ENCODE measurements at places on chromosomes 3 and 15. TPM values are rescaled to one million over a fixed set of nuclear protein-coding genes. Genes with fewer than 3 reads are reported as not detected.

Gene CHCHD4
- total RNA-seq: 18.4 TPM

Gene SNX22
- 1.0 TPM for total RNA-seq

Gene GOLGA6B
- total RNA-seq: not detected

GRCh38 chr3:37753428-37753827 is 108.3 kb upstream of the CTDSPL start:
- no peak for DNase-seq

- DNase-seq: no peak
Measured at GRCh38 chr3:187942658-187943241, 197.5 kb upstream of the BCL6 start.

DNA sequence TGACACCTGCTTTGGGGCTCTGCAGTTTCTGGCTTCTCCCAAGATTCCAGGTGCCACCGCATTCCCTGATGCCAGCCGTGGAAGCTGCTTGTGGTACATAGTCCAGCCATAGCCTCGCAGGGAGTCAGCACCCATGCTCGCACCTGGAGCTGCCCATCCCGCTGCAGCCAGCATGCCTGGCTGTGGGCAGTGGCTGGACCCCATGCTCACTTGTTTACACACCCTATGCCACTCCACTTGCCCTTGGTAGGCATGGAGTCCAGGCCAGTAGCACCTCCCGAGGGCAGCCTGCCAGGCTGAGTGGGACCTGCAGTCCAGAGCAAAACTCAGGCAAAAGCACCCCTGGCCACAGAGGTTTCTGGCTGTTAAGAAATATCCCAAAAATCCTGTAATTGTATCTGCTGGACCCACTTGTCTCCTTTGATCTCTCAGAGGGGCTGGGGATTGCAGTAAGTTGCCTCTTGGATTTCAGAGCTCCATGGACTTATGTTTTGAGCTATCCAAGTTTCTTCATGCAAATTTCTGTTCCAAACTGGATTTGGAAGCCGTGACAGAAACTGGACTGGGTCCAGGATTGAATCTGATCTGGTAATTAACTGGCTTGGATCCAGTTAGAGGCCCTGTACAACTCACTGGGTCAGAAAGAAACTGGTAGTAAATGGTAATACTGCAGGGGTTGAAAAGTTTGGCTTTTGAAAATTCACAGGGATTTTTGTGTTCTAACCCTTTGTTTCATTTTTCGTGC is 149.3 kb downstream of the FMN1 start:
- DNase-seq: no peak

DNA sequence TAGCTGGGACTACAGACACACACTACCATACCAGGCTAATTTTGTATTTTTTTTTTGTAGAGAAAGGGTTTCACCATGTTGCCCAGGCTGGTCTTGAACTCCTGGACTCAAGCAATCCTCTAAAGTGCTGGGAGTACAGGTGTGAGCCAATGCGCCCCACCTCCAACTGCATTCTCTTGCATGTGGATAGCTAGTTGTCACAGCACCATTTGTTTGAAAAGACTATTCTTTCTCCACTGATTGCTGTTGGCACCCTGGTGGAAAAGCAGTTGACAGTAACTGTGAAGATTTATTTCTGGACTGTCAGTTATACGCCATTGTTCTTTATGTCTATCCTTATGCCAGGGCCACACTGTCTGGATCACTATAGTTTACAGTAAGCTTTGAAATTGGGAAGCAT is 303.9 kb downstream of the ADAMTS17 start:
- DNase-seq: no peak

GRCh38 chr3:17181413-17181907 is 296.7 kb downstream of the PLCL2 start:
- no peak for DNase-seq

DNA sequence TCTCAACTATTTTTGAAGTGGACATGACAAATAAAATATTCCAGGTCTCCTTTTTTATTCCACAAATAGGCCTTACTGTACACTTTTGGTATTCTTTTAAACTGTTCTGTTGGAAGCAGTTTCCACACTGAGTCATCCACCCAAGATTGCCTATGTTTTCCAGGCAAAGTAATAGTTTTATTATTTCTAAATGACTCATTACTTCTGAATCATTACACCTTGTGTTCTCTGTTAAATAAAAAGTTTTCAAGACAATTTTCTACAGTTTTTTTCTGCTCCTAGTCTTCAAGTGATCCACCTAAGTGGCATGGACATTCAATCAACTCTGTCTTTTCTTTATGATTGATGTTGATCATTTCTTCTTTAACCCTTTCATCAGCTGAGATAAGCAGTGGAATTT is 26.5 kb downstream of the PPP2R3A start:
- DNase-seq: peak; percentile 73

- no peak for DNase-seq
Measured at GRCh38 chr15:70514251-70514650, 249.1 kb downstream of the UACA start.

DNA sequence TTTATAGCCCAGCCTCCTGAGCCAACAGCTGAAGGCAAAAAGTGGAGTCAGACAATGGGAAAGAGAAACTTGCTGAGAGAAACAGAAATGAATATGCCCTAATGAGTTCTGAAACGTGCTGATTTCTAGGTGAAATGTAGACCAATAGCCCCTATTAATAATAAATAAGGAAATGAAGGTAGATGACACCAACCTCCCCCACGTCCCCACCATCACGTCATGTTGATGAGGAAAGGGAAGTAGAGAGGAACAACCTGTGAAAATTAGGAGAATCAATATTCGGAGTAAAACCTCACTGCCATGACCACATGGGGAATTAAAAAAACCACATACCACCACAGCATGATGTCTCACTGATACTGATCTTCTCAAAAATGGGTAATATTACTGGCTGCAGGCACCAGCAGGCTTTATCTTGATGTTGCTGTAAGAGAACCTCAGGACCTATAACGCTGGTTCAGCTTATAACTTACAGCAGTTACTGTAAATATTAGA is 64.0 kb downstream of the KAT2B start:
- no peak for DNase-seq

DNA sequence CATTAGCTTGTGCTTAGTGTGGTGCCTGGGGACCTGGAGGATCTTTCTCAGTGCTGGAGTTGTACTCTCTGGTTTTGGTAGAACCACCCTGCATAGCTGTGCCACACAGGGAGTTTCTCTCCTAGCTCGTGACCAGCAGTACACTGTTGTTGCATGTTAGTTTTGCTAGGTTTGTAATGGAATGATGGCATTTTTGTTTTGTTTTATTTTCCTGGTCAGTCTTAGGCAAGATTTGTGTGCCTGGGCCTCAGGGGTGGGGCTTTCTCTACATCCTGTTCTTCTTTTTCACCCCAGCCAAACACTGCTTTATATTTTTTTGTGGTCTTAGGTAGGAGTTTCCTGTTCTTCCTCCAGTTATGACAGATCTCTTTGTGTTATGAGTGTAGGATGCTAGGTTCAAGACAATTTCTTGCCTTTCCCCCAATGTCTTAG is 534.5 kb upstream of the KCNMB2 start:
- DNase-seq: no peak

DNA sequence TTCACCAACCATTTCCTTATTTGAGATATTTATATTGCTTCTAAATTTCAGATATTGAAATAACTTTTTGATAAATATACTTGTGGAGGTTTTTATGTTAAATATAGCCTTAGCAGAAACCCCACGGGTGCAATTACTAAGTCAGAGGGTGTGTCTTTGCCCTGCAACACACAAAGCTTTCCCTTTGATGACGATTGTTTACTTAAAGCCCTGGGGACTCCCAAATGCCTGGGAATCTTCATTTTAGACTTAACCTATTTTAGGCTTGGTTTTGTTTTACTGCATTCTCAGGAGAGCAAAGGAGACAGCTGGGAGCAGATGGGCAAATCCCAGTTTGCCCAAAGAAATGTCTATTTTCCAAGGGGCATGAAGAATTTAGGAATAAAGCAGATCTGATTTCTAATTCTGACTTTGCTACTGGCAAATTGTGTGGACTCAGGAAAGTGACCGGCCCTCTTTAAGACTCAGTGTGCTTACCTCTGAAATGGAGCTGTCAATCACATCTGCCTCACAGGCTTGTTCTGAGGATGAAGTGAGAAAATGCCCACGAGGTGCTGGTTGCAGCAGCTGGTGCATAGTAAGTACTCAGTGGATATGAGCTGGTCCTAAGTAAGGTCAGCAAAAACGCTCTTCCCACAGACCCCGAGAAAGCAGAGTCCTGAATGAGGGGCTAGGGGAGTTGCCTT is 49.3 kb upstream of the CA12 start:
- no peak for DNase-seq

All from kidney epithelial cell (primary cell).